SIG-M5 (cell line): ENCODE measurements at places on chromosomes 5 and 9.

DNA sequence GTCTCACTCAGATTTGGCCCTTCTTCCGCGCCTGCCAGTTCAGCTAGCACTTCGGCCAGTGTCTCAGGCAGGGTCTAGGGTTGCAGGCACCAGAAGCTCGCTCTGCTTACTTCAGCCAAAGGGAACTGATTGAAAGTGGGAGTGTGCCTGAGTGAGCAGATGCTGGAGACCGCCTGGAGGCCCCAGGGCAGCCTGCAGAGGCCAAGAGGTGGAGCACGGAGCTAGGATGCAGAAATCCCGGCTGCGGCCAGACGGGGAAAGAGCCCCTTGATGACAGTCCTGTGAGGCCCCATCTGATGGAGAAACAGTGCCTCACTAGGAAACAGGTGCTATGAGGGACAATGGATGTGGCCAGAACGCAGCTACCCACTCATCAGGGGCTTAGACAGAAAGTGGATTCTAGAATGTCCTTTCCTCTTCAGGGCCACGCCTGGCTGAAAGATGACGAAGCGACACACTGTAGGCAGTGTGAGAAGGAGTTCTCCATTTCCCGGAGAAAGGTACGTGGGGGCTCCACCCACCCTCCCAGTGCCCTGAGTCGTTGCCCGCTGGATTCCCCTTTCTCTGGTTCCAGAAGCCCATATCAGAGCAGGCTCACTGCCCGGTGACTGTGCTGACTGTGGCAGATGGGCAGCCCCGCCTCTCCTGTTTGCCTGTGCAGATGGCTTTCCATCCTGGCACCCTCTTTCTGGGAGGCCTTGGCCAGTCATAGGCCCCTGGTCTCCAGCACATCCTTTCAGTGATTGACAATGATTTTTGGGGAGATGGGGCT is 16.1 kb downstream of the HNRNPH1 start:
- DNase-seq, result no peak

GRCh38 chr9:7799944-7800285 is 337 bp upstream of the DMAC1 start:
- no peak for DNase-seq

DNA sequence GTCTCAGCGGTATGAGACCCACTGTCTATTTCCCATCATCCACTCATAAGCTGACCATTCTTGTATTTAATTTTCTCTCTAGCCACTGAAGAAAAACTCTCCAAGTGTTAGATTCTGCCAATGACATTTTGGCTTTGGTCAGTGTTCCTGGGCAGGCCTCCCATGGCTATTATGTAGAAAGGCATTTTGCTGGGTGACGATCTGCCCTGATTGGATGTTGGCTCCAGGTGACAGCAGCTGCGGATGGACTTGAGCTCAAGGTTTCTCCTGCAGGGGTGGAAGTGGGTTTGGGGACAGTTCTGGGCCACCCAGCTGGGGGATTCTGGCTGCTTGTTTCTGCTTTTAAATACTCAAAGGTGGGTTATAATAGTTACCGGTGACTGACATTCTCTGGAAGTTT is 31.6 kb downstream of the ACSL6 start:
- DNase-seq, result no peak

- no peak for DNase-seq
Measured at GRCh38 chr9:6495466-6495865, 82.5 kb downstream of the UHRF2 start.

DNA sequence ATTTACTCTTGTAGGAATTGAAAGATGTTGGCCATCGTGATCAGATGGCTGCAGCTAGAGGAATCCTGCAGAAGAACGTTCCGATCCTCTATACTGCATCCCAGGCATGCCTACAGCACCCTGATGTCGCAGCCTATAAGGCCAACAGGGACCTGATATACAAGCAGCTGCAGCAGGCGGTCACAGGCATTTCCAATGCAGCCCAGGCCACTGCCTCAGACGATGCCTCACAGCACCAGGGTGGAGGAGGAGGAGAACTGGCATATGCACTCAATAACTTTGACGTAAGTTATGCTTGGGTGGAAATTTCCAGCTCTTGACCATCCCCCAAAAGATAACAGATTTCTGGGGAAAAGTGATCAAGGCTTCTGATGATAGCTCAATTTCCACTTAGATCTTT is 50.6 kb downstream of the LRRTM2 start:
- no peak for DNase-seq

GRCh38 chr5:149999866-150000255 is 593 bp downstream of the TIGD6 start:
- DNase-seq, result no peak
